ENCODE measurements at places on chromosomes 12 and 14.

GRCh38 chr12:542395-543113 is 82.8 kb downstream of the B4GALNT3 start:
- DNase-seq, result peak; percentile 60

DNA sequence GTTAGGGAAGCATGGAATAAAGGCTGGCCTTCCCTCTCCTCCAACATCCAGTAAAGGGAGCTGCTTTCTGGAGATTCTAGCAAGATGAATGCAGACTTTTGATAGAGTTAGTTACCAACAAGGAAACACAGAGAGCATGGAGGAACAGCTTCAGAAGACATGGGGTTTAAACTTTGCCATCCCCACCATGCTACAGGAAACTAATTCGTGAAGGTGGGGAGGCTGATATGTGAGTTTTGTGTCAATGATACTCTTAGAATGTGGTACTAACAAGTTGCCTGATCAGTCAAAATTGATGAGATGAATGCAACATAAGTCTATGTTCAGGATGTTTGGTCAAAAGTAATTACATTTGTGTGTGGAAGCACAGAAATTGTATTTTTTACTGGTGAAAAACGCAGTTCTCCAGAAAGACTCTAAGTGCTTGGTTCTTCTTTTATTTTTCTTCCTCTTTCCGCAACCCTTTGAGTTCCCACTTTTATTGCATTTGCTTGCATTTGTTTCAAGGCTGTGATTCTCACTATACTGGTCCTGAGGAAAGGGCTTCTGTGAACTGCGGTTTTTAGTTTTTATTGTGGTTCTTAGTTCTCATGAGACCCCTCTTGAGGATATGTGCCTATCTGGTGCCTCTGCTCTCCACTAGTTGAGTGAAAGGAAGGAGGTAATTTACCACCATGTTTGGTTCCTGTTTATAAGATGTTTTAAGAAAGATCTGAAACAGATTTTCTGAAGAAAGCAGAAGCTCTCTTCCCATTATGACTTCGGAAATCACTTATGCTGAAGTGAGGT is at the start of gene CLEC4A:
Gene CLEC4A, plus strand, starts transcription at position 494 of the 789 bp plus-strand sequence. Its CDS starts 262 bp downstream, at position 756.
- DNase-seq, result no peak

DNA sequence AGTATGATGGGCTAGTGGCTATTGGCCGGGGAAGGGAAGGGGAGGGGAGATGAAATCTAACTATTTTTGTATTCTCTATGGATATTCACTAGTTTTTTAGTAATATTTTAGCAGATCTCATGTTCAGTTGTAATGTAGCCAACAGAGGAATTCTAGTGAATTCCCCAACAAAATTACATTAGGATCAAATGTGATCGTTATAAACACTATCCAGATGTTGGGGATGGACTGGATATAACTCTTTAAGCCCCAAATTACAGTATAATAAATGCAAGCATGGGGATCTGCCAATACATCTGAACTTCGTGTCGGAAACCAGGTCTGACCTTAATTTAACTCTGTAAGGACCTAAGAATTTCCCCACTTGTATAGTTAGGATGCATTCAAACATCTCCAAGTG is 21.5 kb downstream of the LLPH start:
- DNase-seq, result no peak

GRCh38 chr12:2306012-2306411 is 253.2 kb downstream of the CACNA1C start:
- DNase-seq, result no peak

GRCh38 chr12:65459545-65459944 is 181.1 kb downstream of the MSRB3 start:
- DNase-seq, result no peak

DNA sequence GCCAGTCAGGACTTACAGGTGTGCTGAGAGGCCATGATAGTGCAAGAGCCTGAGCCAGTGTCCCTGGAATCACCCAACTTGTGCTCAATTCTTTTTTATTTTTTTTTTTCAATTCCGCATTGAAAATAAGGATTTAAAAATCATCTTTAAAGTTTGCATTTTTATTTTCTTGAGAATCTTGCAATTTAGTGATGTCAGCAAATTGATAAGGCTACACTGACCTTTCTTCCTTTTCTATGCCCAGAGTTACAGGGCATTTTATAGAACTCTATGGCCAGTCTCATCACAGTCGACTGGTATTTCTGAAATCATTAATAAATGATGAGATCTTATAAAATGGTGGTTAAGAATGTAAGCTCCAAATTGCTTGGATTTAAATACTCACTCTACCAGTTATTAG is 63.3 kb upstream of the PRKD1 start:
- DNase-seq, result no peak

DNA sequence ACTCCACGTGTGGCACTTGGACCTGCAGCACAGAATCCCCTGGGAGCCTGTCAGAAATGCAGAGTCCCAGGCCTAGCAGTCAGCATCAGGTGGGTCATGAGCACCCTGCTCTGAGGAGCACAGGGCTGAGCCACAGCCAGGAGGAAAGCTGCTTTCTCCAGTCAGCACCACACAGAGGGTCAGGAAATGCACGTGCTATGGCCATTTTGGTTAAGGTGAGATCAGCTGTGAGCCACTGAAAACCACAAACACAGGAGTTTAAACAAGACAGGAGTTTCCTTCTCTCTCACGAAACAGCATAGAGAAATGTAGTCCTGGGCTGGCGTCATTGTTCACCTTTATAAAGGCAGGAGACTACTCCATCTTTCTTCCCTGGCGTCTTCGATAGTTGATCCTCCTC is 204.5 kb upstream of the SFSWAP start:
- peak; percentile 6 for DNase-seq

DNA sequence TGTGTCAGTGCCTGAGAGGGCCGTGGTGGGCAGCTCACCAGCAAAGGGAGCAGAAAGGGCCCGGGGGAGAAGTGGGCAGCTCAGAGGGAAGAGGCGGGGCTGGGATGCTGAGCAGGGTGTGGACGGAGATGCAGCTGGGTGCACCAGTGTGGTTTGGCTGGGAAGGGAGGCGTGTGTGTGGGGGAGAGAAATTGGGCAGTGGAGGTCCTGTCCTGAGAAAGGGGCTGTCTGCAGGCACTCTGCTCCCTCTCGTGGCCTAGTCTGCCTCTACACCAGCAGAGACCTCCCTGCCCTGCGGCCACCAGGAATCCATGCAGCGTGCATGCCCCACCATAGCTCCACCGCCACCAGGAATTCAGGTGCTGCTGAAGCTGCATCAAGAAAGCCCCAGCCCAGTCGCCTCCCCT is 6.4 kb downstream of the TMEM121 start:
- peak; percentile 57 for DNase-seq

GRCh38 chr14:77869340-77869739 is 69.4 kb downstream of the ADCK1 start:
- no peak for DNase-seq

DNA sequence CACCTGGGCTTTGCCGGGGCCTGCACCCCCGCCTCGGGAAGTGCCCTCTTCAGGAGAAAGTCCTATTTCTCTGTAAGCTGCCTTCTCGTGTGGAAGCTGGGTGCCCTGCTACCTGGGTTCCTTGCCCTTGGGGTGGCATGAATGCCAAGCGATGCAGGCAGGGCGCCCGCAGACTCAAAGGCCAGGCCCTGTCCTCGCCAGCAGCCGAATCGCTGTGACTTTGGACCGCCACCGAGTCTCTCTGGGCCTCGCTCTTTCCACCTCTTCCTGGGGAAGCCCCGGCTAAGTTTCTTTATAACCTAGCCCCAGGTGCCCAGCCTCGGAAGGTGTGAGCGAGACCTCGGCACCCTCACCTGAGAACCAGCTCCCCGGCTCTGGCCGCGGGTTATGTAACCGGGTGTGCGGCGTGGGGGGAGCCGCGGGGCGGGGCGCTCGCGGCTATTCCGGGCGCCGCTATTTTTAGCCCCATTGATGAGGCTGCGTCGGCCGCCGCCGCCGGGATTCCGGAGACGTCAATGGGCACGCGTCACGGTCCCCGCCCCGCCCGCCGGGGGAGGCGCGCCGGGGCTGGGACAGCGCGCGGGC is 14.6 kb upstream of the NR4A1 start:
- DNase-seq, result peak; percentile 94

DNA sequence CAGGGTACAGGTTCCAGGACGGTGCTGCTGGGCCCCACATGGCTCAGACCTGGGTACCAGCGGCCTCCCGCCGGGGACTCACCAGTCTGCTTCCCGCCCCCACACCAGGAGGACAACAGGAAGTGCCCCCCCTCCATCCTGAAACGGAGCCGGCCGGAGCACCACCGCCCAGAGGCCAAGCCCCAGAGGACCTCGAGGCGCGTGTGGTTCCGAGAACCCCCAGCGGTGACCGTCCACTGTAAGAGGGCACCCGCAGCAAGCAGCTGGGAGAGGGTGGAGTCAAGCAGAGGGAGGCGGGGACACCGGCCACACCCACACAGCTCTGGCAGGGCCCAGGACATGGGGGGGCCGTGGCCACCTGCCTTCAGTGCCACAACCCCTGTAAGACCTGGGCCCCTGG is 8.1 kb downstream of the C14orf180 start:
- DNase-seq, result no peak

- DNase-seq, result no peak
Observed at GRCh38 chr12:43132291-43132690, 419.7 kb downstream of the ADAMTS20 start.

- no peak for DNase-seq
Observed at GRCh38 chr12:53391724-53392123, 11.7 kb downstream of the SP1 start.

GRCh38 chr12:107564946-107565345 is 120.7 kb upstream of the PWP1 start:
- no peak for DNase-seq

- no peak for DNase-seq
Observed at GRCh38 chr14:61641914-61642613, 53.2 kb upstream of the HIF1A start.
